Fibroblast of skin of left biceps (primary cell): ENCODE measurements at places on chromosomes 16 and 17.

DNA sequence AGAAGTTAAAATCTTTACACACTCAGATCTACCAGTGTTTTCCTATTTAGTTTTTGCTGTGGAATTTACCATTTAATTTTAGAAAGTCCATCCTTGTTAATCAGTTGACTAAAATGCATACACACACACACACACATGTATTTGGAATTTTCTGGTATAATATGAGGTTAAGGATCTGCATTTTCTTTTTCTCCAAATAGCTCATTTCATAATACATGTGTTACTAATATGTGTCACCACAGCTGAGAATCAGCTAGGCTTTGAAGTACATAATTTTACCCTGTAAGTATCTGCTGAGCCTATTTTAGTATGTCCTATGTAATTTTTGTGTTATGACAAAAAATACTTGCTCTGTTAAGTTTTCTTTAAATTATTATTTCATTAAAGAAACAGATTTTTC lies 143.2 kb downstream of the PHKB start:
- DNase-seq, result peak; percentile 13

GRCh38 chr16:4426021-4426684 lies 485 bp downstream of the DNAJA3 start:
- no peak for DNase-seq

DNA sequence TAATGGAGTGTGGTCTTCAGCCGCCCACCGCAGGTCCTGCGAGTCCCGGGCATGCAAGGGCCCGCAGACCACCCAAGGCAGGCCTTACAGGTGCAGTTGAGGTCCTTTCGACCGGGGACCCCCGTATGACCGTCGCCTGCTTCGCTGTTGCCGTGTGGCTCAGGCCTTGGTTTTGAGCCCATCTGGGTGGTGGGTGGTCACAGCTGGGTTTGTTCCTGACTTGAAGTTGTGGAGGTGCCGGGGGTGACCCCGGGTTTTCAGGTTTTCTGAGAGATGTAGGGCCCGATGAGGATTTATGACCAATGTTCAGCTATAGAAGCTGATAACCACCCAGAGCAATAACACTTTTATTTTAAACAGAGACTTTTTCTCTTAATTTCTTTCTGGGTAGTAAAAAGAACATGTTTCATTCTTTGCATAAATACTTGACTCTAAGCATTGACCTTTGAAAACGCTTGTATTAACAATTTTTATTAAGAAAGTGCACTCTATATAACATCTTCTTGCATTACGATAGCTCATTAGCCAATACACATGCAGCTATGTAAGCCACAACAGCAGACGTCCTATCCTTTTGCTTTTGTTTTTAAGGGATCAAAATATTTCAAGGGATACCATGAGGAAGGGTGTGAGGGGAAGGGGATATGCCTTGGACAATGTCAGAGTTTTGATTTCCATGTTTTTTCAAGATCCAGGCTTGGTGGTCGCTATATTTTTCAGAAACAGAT lies 1.9 kb downstream of the FOXL1 start:
- no peak for DNase-seq

DNA sequence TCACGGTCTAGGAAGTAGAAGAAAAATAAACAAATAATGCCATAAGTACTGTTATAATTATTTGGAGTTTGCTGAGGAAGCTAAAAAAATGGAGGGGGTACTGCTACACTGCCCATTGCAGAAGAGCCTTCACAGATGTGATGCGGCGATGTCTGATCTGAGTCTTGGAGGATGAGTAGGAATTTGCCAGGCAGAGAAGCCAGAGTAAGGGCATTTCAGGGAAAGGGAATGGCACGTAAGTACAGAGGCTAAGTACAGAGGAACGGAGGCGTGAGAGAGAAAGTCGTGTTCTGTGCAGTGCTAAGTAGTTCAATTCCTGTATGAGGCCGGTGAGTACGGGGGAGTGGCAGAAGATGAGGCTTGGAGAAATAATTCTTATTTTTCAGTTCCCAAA lies 741 bp upstream of the GRB2 start:
- DNase-seq, result no peak

DNA sequence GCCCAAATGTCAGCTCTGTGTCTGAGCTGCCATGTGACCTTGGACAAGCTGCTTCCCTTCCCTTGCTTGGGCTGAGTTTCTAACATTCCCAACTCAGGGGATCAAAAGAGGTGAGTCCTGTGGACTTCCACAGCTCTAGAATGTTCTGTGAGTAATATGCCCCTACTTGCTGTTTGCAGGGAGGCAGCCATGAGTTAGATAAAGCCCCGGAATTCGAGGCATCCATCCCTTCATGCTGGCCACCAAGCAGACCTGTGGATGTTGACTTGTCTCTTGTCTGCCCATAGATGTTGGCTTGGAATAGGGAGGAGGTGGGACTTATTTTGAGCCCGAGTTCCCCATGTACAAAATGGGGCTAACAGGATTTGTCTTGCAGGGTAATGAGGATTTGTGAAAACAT lies 36.2 kb downstream of the KSR1 start:
- DNase-seq, result no peak

DNA sequence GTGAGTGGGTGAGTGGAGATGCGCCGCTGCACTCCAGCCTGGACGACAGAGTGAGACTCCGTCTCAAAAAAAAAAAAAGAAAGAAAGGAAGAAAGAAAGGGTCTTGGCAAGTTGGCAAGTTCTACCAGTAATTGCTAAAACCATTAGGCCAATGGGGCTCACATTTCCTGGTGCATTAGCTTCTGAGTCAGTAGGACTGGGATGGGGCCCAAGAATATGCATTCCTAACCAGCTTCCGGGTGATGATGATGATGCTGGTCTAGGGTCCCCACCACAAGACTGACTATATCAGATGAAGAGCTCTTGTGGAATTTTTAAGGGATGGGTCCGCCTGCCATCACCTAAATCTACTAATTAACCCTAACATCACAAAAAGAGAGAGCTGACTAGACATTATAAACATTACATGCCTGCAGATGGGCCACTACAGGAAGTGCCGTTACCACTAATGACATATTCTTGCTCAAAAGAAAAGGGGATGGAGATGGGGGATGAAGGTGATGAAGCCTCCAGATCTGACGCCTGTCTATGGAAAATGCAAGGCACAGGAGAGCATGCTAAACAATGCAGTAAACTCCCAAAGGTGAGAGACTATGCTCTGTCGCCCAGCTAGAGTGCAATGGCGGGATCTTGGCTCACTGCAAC lies 13.1 kb downstream of the MYH11 start:
- DNase-seq, result no peak

DNA sequence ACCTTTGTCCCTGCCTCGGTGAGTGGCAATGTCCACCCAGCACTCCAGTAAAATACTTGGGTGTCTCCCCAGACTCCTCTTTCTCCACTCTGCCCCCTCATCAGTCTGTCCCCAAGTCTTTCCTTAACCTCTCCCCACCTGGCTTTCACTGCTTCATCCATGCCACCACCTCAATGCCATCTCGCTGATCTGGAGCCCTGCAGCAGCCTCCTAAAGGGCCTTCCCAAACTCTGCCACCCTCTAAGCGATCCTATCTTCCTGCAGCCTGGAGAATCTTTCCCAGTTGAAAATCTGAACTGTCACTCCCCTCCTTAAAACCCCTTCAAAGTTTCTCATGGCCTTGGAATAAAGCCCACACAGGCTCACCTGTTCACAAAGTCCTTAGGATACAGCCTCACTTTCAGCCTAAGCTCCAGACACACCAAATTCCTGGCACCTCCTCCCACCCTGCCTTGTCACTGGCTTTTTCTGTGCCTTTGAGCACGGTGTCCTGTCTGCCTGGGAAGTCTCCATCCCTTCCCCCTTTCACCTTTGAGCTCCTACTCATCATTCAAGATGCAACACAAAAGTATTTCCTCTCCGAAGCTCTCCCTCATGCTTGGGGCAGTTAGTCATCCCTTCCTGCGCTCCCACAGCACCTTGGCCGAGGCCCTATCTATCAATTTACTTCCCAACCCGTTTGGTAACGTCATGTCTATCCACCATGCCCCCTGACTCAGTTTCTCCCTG lies 2.8 kb downstream of the WNK4 start:
- peak; percentile 40 for DNase-seq
